Choroid plexus epithelial cell (primary cell): ENCODE measurements at places on chromosomes 16 and 17.

GRCh38 chr16:303760-304505 is 21.0 kb downstream of the PDIA2 start:
- no peak for DNase-seq

DNA sequence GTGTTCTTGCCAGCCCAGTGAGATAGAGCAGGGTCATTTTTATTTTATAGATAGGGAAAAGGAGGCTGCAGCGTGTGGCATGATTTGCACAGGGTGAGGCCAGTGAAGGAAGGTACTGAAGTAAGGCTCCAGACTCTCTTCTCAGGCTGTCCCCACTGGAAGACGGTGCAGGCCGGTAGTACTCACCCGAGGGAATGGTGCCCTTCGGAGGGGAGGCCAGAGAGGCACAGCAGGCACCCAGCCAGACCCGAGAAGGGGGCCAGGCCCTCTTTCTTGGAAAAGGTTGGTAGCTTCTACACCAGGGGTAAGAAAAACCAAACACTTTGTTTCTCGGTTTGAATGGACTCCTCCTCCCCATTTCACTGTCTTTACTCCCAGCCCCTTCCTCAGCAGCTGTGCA is 288 bp downstream of the ANKRD40CL start:
- no peak for DNase-seq

DNA sequence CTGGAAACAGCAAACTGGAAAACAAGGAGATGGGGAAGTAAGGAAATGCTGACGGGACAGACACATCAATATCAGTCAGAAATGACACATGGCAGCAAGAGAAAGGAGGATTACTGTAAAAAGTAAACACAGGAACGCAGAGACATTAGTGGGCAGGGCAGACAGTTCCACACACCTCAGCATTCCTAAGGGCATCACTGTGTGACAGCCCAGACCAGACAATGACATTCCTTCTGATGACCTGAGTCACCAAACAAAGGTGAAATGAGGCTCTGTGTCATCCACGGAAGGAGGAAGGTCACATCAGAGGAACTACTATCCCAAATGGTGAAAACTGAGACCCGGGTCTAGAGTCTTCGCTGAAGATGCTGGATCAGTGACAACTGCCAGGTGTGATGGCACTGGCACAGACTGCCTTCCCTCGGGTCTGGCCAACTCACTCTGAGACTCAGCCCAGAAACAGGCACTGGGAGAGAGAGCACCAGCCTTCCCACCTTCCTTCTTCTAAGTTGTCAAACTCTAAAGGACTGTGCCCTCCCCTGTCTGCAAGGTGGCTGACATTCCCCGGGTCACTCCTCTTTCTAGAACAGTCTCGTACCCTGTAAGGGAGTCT is 36.7 kb downstream of the TK2 start:
- DNase-seq: no peak

DNA sequence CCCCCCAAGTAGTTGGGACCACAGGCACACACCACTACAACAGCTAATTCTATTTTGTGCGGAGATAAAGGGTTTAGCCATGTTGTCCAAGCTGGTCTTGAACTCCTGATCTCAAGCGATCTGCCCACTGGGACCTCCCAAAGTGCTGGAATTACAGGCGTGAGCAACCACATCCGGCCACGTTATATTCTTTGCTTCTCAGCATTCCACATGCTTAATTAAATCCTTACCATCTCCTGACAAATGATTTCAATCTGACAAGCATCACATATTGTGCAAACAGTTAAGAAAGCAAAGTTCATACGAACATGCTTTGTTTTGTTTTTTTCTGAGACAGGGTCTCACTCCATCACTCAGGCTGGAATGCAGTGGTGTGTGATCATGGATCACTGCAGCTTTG is 18.2 kb downstream of the HIGD1B start:
- no peak for DNase-seq

DNA sequence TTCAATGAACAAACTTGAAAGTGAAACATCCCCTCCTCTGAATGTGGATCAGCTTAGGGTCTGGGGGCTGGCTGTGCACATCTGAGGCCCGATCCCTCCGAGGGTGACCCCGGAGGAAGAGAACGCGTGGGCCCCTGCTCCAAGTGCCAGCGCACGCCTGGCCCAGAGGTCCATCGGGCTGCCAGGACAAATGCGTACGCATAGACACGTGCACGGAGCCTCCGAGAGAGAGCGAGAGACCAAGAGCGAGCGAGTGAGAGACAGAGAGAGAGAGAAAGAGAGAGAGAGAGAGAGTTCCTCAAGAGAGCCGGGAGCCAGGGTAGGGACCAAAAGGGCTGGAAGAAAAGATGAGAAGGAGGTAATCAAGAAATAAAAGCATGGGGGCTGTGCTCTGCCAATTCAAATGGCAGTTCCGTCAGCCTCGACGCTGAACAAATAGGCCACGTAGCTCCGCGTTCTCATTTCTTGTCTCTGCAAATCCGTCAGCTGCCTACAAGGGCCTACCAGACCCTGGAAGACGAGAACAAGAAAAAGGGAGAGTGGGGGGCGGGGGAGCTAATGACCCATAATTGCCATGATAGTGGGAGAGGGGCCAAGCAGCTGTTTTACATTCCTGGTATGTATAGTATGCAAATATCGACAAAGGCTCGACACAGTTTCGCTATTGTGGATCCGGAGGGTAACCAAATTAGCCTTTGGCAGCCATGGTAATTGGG is 435.3 kb upstream of the ZFHX3 start:
- no peak for DNase-seq

DNA sequence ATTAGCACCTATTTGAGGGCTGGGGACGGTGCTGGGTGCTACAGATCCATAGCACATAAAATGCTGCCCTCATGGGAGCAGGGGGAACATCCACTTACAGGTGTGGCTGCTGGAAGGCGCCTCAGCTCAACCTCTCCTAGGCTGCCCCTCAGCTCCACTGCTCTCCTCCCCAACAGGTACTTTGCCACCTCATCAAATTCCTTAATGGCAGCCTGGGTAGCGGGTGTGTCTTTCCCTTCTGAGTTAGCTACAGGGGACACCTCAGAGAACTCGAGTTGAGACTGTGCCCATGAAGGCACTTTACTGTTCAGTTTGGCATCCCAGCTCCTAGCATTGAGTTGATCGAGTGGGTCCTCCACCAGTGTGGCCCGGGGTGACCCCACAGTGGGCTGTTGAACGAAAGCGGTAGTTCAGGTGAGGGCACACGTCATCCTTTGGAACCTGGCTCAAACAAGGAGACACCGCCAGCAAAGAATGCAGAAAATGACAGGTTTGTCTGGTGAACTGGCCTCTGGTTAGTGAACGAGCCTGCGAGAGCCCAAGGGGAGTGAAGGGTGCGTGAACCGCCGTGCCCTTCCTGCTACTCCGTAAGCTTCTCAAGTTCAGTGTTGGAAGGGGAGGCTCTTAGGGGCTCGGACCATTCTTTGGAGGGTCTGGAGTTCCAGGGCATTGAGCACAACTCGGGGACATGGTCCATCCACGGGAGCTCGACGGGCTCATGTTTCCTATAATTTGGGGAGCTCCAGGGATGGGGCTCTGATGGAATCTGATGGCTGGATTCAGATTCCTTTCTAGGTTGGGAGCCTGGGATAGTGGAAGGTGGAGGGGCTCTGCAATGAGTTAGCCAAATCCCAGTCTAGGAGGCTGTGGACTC is 3.5 kb upstream of the CMIP start:
- no peak for DNase-seq

DNA sequence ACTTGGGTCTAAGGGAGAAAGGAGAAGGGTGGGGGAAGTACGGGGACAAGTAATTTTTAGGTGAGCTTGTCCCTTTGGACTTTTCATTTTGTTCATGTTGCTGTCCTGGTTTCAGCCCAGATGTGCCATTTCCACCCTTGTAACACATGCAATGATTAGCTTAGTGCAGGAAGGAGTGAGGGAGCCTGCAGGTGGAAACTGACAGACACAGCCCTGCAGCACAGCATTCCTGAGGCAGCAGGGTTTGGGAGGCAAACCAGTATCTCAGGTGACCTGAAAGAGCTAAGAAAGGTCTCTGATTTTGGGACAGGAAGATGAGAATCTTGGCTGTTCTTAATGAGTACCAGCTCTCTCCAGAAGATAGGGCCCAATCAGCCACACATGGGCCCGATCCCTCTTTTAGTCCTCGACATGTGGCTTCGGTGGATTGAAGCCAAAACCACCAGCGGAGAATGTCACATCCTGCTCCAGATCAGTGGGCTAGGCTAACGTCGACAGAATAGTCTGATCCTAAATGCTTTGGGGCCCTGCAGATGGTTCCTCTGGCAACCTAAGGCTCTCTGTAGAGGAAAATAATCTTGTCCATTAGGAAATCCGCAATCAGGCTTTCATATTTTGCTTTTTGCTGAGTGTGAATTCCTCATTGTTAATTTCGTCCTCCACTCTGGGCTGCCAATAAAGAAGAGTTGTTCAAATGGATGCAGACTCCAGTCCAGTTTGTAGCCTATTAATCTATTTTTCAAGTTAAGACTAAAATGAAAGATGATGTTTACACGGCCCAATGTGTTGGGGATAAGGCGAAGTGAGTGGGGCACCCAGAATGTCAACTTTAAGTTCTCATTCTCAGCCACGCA is 3.8 kb upstream of the RNF157 start:
- DNase-seq: no peak

DNA sequence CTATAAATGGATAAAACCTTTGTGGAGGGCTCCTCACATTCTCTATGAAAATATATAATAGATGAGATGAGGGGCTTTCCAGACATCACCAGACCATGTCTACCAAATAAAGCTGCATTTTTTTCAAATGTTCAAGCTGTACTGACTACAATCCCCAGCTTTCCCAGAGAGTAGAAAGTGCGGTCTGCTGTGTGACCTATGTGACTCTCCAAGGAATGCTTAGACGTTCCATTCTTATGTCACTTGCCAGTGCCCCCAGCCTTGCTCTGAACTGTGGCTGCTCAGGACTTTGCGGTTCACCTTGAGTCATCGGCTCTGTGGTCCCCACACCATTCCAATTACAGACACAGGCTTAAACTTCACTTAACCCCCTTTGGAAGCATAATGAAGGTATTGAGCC is 47.8 kb upstream of the SCNN1B start:
- peak; percentile 24 for DNase-seq

DNA sequence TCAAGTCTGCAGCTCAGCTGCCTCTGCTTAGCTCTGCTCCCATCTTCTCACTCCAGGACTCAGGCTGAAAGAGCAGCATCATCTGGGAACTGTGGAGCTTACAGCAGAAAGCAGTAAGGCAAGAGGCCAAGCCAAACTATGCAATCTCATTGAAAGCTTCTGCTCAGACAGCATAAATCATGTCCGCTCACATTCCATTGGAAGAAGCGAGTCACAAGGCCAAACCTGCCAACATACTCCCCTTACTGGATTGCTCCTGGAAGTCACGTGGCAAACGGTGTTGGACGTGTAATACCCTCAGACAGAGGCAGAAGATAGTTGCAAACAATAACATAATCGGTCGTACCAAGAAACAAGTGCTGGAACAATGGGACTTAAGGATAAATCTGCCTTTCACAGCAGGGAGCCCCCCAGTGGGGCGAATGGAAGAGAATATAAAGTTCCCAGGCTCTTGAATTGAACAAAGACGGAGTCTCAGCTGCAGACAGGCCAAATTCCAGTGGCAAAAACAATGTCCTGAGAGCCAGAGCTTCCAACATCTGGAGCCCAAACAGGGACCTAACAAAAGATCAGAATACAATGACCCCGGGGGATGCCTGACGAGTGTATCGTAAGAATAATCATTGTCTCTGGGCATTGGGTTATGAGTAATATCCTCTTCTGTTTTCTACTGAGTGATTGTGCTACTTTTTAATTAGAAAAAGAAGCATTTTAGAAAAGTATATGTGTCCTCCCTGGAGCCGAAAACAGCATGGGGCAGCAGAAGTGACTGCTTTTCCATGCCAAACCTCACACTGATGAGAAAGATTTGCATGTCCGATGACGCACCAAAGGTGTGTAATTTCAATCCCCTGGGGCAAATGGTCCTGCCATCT is 68.4 kb downstream of the CMC2 start:
- DNase-seq: peak; percentile 98

DNA sequence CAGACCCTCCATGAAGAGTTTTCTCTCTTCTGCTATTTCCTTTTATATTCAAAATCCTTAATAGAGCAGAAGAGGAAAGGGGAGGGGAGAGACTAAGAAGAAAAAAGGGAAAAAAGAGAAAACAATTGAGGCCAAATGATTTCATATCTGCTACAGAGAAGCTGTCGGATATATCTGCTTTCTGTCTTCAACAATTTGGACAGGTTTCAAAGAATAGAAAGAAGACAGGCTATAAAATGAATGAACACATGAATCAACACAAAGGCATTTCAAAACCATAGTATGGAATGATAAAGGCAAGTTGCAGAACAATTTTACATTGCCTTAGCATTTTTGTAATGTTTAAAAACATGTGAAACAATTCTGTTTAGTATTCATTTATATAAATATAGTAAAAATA is 4.7 kb upstream of the CMTR2 start:
- DNase-seq: peak; percentile 23

- DNase-seq: no peak
Observed at GRCh38 chr16:51306886-51307595, 156.0 kb upstream of the SALL1 start.

GRCh38 chr16:89581045-89581695 is 5.6 kb downstream of the CPNE7 start:
- peak; percentile 99 for DNase-seq

DNA sequence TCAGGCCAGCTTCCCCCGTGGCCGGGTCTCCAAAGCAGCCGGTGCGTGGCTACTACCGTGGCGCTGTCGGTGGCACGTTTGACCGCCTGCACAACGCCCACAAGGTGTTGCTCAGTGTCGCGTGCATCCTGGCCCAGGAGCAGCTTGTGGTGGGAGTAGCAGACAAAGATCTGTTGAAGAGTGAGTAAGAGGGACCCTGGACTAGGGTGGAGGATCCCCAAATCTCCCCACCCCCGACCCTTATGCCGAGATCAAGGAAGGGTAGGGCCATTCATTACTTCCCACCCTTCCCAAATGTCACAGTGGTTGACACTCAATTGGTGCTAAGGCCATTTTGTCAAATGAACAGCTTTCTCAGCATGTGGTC is 1.2 kb downstream of the COASY start:
- DNase-seq: no peak

DNA sequence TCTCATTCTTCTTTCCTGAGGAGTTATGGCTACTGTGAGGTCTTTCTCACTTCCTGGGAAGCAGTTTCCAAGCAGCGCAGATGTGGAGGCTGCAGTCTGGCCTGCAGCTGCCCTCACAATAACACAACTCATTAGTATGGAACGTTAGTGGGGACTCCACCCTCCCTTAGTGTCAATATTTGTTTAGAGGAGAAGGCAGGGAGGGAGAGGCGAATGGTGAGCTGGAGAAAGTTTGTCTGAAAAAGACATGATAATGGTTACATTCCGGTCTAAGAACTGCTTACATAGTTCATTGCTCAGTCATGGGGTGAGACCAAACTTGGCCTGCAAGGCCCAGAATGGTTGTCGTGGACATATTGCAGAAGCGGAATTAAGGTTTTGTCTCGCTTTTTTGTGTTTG is 170.2 kb downstream of the HS3ST3B1 start:
- peak; percentile 89 for DNase-seq

DNA sequence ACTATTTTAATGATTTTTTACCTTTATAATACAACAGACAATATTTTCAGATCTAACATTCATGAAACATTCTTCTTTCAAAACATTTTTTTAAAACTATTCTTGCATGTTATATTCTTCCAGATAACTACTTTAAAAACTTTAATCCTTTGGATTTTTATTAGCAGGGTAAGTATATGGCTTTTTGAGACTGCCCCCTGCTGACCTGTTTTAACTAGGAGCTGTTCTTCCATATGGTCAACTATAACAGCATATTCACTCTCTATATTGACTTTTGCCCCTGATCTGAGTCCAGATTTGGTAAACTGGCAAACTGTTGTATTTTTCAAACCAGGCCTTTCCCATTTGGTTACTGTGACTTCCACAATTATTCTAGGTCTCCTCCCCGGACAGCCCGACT is 16.5 kb downstream of the ZNF18 start:
- DNase-seq: peak; percentile 36
